Mesothelial cell of epicardium (in vitro differentiated cells): ENCODE measurements at places on chromosomes 4 and X. TPM values are rescaled to one million over a fixed set of nuclear protein-coding genes. Genes with fewer than 3 reads are reported as not detected.

GRCh38 chr4:183540410-183541009 lies 35.7 kb downstream of the ING2 start:
- no peak overlapping the region for H3K4me3 ChIP-seq
- H3K36me3 ChIP-seq: no peaks in the 10 kb centered on the region
- no peak for DNase-seq
- H3K27ac ChIP-seq: peak overlapping the region; percentile 84
- H3K27me3 ChIP-seq: peaks cover 4% of the 10 kb centered on the region

- peak overlapping the region; percentile 86 for H3K4me3 ChIP-seq
- H3K27ac ChIP-seq: peak overlapping the region; percentile 64
- H3K4me1 ChIP-seq: peaks cover 5% of the 10 kb centered on the region
- no peaks in the 10 kb centered on the region for H3K27me3 ChIP-seq
- DNase-seq: no peak
- H3K36me3 ChIP-seq: peaks cover 7% of the 10 kb centered on the region
Observed at GRCh38 chrX:153934148-153934761, 582 bp downstream of the NAA10 start.

DNA sequence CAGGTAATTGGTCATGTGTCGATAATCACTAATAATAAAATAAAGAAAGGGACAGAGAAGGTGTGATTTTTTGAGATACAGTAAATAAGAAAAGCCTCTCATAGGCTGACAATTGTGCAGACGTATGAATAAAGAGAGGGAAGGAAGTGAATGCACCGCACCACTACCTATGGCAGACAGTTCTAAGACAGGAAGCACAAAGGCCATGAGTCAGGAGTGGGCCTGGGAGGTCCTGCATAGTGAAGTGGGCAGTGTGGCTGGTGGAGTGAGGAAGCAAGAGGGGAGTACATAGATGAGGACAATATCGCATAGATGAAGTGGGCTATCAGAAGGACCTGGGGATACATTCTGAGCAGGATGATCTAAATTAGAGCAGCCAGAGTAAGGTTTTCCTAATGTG lies 75.6 kb downstream of the BMP3 start:
- no peak for DNase-seq
- no peak overlapping the region for H3K4me3 ChIP-seq
- peaks cover 3% of the 10 kb centered on the region for H3K36me3 ChIP-seq

GRCh38 chr4:28462766-28463700 lies 1602.4 kb downstream of the STIM2 start:
- H3K36me3 ChIP-seq: no peaks in the 10 kb centered on the region
- no peak overlapping the region for H3K4me3 ChIP-seq
- peaks cover 6% of the 10 kb centered on the region for H3K4me1 ChIP-seq
- DNase-seq: no peak

GRCh38 chrX:16138108-16138427 lies 14.7 kb downstream of the GRPR start:
- no peaks in the 10 kb centered on the region for H3K36me3 ChIP-seq
- no peak overlapping the region for H3K27ac ChIP-seq
- DNase-seq: no peak
- H3K4me1 ChIP-seq: peaks cover 35% of the 10 kb centered on the region
- H3K27me3 ChIP-seq: no peaks in the 10 kb centered on the region
- H3K4me3 ChIP-seq: no peak overlapping the region

DNA sequence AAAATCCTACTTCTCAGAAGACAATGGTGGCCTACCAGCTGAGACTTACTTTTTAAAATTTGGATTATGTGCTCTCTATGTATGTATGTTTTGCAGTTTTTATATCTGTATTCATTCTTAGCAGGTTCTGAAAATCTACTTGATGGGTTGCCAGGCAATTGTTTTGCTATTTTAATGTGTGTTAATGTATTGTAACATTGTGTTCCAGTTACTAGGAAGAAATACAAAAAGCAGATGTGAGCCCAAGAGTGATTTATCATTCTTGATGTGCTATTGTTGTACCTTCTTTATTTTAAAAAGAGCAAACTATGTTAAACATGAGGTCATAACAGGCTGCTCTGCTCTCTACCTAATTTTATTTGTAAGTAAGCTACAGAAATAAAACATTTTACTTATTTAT lies 81.9 kb downstream of the REPS2 start:
- no peak overlapping the region for H3K27ac ChIP-seq
- H3K27me3 ChIP-seq: peaks cover 25% of the 10 kb centered on the region
- H3K36me3 ChIP-seq: no peaks in the 10 kb centered on the region
- no peak for DNase-seq

- H3K4me1 ChIP-seq: no peaks in the 10 kb centered on the region
- no peaks in the 10 kb centered on the region for H3K27me3 ChIP-seq
- H3K27ac ChIP-seq: no peak overlapping the region
- DNase-seq: no peak
- H3K36me3 ChIP-seq: no peaks in the 10 kb centered on the region
- H3K4me3 ChIP-seq: no peak overlapping the region
Observed at GRCh38 chrX:27336466-27337091, 126.6 kb downstream of the PPP4R3C start.

- no peak overlapping the region for H3K27ac ChIP-seq
- H3K4me1 ChIP-seq: no peaks in the 10 kb centered on the region
- H3K36me3 ChIP-seq: peaks cover 30% of the 10 kb centered on the region
- no peaks in the 10 kb centered on the region for H3K27me3 ChIP-seq
- H3K4me3 ChIP-seq: no peak overlapping the region
Observed at GRCh38 chr4:851701-852430, 25.9 kb upstream of the CPLX1 start.

DNA sequence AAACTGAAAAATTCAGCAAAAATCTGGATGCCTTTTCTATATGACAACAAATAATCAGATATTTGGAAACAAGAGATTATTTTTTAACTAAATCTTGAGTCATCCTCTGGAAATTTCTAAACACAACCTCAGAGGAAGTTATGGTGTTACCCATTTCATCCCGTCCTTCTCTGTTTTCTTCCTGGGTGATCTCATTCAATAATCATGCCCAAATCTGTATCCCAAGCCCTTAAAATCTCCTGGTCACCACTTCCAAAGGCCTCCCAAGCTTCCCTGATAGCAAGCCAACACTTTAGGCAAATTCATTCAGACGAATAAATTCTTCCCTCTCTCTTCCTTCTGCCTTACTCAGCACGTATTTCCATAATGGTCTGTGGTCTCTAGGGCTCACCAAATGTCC lies 9.7 kb upstream of the SORCS2 start:
- no peaks in the 10 kb centered on the region for H3K4me1 ChIP-seq
- H3K4me3 ChIP-seq: no peak overlapping the region
- H3K27ac ChIP-seq: no peak overlapping the region

DNA sequence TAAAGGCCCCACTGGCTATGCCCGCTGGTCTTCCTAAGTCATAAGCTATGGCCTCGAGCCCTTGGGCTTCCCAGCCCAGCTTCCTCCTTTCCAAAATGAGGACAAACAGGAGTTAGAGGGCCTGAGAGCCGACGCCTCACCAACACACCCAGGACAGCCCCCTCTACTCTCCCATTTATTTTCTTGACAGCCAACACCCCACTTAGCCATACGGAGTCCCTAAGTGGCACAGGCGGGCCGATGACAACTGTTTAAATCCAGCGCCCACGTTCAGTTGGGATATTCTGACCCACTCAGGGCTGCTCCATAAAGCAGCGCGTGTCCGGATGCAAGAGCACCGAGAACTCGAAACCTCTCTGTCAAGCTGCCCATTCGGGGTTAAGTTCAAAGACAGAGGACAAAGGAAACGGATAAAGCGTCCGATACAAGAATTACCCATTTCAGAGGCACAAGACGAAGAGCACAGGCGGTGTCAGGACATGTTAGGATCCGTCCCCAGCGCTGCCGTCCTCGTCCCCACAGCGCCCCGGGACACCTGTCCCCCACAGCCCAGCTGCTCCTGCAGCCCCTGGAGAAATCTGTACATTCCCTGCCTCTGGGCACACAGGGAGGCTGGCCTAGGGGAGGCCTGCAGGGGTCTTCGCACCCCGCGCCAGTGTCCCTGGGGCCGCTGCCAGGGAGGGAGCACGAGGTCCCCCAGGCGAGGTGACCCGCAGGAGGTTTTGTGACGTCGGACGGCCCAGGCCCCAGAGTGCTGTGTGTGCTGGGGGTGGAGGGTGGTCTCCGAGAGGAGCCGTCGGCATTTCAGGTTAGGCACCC lies 1.2 kb downstream of the PRKX start:
- H3K4me1 ChIP-seq: peaks cover 15% of the 10 kb centered on the region
- peak; percentile 45 for DNase-seq
- H3K27ac ChIP-seq: peak overlapping the region; percentile 86

DNA sequence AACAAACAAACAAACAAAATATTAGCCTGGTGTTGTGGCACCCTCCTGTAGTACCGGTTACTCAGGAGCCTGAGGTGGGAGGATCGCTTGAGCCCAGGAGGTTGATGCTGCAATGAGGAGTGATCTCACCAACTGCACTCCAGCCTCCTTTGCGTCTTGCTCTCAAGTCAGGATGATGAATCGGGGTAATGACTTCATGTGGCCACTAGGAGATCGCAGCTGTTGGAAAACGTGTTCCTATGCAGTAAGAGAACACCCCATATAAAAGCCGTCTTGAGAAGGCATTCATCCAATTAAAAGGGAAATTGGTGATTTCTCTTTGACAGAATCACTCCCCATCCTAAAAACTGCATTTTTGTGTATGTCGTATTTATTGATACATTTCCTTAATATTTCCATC lies 6.9 kb downstream of the CCNB3 start:
- H3K27ac ChIP-seq: no peak overlapping the region
- no peaks in the 10 kb centered on the region for H3K4me1 ChIP-seq
- no peaks in the 10 kb centered on the region for H3K36me3 ChIP-seq
- H3K4me3 ChIP-seq: no peak overlapping the region
- no peak for DNase-seq

GRCh38 chrX:916230-916599 lies 285.6 kb downstream of the SHOX start:
- no peak for DNase-seq
- H3K36me3 ChIP-seq: no peaks in the 10 kb centered on the region
- H3K27me3 ChIP-seq: peaks cover 55% of the 10 kb centered on the region
- peaks cover 9% of the 10 kb centered on the region for H3K4me1 ChIP-seq
- H3K4me3 ChIP-seq: no peak overlapping the region
- no peak overlapping the region for H3K27ac ChIP-seq

- H3K27ac ChIP-seq: no peak overlapping the region
- peaks cover 7% of the 10 kb centered on the region for H3K4me1 ChIP-seq
- H3K27me3 ChIP-seq: no peaks in the 10 kb centered on the region
Observed at GRCh38 chr4:683982-684622, 4.8 kb downstream of the SLC49A3 start.

DNA sequence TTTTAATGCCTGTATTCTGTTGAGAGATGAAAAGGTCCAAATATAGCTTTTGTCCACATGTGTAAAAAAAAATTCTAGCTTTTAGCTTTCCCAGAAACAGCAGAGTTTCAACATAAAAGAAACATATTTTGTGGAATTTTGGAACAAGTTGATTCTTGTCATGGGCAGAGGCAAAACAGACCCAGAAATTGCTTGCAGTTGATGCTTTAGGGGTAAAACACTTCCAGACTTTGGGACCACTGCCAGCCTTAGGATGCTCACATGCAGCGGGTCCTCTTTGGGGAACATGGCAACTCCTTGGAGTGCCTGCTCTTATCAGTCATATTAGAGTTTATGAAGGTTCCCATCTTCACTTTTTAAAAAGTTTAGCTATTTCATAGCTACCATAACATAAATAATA lies 30.4 kb downstream of the DCLK2 start:
- H3K4me1 ChIP-seq: peaks cover 16% of the 10 kb centered on the region
- H3K27me3 ChIP-seq: no peaks in the 10 kb centered on the region
- H3K27ac ChIP-seq: no peak overlapping the region
- H3K36me3 ChIP-seq: peaks cover 50% of the 10 kb centered on the region

DNA sequence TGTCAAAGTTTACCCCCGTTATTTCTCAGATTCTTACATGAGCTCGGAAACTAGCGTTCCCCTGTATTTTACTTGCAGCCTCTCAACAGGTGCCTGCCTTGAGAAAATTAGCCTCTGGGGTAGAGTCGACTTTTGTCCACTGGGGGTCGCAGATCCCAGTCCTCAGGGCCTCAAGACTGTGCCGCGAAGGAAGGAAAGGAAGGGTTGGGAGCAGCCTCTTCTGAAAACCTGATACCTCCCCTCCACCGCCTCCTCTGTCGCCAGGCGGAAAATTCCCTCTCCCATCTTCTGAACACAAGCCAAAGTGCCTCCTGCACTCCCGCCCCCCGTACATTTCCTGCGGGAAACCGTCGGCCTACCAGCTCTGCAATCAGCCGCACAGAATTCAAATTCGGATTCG lies 44.4 kb upstream of the TMSB15B start:
- DNase-seq: peak; percentile 65
- H3K27ac ChIP-seq: peak overlapping the region; percentile 91
- H3K27me3 ChIP-seq: no peaks in the 10 kb centered on the region
- peak overlapping the region; percentile 84 for H3K4me3 ChIP-seq
- peaks cover 12% of the 10 kb centered on the region for H3K4me1 ChIP-seq

DNA sequence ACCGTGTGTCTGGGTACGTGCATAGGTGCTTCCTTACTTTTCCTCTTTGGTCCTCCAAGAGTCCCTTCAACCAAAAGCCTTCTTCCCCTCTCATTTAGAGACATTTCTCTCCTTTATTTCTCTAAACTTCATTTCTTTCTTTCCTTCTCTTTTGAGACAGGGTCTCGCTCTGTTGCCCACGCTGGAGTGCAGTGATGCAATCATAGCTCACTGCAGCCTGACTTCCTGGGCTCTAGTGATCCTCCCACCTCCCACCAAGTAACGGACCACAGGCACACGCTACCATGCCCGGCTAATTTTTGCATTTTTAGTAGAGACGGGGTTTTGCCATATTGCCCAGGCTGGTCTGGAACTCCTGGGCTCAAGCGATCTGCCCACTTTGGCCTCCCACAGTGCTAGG lies 42.2 kb downstream of the ACOX3 start:
- H3K4me1 ChIP-seq: peaks cover 17% of the 10 kb centered on the region
- no peaks in the 10 kb centered on the region for H3K27me3 ChIP-seq
- H3K27ac ChIP-seq: no peak overlapping the region

Gene SCARB2
- total RNA-seq: 97.0 to 106 TPM (median 97.6 TPM) in 3 replicates

Gene TCEAL6
- not detected in 3 replicates for total RNA-seq

Gene SSX1
- total RNA-seq: not detected in 3 replicates

Gene TSPAN5
- total RNA-seq: 12.7 to 14.7 TPM (median 13.8 TPM) in 3 replicates

Gene TEX13D
- not detected in 3 replicates for total RNA-seq

Gene EREG
- total RNA-seq: 0.04 to 0.22 TPM in 2 of 3 replicates, not detected in the other

Gene ODAPH
- total RNA-seq: 0.35 to 1.1 TPM (median 0.57 TPM) in 3 replicates

Gene BMP3
- total RNA-seq: 0.07 TPM in 2 of 3 replicates, not detected in the other

Gene KLHL13
- total RNA-seq: 5.6 to 7.2 TPM (median 5.6 TPM) in 3 replicates

Gene SPACA5
- total RNA-seq: not detected in 3 replicates

Gene ANXA5
- total RNA-seq: 125 to 137 TPM (median 130 TPM) in 3 replicates

Gene MAGEA2B
- total RNA-seq: not detected in 3 replicates

Gene MAGEC2
- total RNA-seq: not detected in 3 replicates

Gene TRIM75
- not detected in 3 replicates for total RNA-seq

Gene HPSE
- 0.80 to 1.0 TPM (median 0.97 TPM) in 3 replicates for total RNA-seq

Gene ANXA10
- total RNA-seq: not detected in 3 replicates

Gene PF4V1
- not detected in 3 replicates for total RNA-seq
